Stimulated activated CD8-positive, alpha-beta memory T cell treated with anti-CD3 and anti-CD28 coated beads, Interleukin-4, amount 100 ng/mL, for 48 hours (primary cell): ENCODE measurements at places on chromosomes 6 and 20.

DNA sequence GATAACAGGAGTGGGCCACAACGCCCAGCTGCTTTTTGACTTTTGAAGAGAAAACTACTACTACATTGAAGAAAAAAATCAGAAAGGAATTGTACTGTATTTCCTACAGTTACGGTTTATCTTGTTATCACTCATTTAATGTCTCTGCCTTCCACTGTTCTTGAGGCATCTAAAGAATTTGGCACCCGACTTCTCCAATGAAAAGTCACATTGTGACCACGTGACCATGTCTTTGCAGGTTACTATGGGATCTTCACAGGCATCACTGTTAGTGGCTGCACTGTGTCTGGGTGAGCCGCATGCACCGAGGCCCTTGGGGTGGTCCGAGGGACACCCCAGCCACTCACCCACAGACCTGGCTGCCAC is 26.8 kb downstream of the RRBP1 start:
- no peak for DNase-seq

- DNase-seq: no peak
Observed at GRCh38 chr6:112799889-112800288, 452.8 kb downstream of the RFPL4B start.

- DNase-seq: no peak
Observed at GRCh38 chr20:32149566-32150170, 40.2 kb downstream of the TM9SF4 start.

GRCh38 chr6:113352029-113352801 is 504.9 kb upstream of the MARCKS start:
- no peak for DNase-seq

DNA sequence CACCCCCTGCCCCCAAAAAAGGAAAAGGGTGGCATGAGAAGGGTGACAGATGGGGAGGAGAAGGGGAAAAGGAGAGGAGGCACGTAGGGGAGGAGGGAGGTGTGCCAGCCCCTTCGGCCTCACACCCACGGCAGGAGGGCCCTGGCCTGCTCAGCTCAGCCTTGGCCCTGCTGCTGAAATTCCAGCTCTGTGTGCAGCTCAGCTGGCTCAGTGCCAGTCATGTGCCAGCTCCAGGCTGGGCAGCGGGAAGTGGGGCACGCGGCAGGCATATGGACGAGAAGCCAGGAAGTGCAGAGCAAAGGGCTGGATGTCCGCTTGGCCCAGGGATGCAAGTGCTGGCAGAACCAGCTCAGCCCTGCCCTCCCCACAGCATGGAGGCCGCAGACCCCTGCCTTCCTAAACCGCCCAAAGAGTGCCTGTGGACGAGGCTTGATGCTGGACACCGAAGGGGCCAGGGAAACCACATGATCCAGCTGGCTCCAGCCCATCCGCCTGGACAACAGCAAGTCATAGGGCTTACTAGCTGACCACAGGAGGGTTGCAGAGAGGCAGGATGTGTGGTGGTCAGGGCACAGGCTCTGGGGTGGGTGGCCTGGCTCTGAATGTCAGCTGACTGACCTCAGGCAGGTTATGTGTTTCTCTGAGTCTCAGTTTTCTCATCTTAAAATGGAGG is 60.2 kb downstream of the NOL4L start:
- no peak for DNase-seq

GRCh38 chr6:743320-744096 is 50.6 kb upstream of the EXOC2 start:
- no peak for DNase-seq

GRCh38 chr6:49514571-49515484 is 15.1 kb downstream of the GLYATL3 start:
- no peak for DNase-seq

DNA sequence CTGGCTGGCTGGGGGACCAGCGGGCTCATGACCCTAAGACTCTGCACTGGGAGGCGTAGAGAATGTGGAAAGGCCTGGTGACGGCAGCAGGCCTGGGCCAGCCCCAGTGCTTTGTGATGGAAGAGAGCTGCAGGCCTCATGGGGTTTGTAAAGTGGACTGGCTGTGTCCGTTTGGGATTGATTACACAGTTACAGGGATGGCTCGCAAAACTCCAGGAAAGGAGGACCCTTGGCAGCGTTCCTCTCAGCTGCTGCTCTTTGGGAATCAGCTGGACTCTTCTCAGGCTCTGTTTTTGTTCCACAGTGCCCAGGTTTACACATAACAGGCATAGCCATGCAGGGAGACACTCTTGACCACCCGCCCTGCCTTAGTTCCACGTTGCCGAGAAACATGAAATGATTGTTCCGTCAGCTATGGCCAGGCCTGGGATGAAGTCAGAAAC is 89.0 kb downstream of the SLX4IP start:
- DNase-seq: no peak

DNA sequence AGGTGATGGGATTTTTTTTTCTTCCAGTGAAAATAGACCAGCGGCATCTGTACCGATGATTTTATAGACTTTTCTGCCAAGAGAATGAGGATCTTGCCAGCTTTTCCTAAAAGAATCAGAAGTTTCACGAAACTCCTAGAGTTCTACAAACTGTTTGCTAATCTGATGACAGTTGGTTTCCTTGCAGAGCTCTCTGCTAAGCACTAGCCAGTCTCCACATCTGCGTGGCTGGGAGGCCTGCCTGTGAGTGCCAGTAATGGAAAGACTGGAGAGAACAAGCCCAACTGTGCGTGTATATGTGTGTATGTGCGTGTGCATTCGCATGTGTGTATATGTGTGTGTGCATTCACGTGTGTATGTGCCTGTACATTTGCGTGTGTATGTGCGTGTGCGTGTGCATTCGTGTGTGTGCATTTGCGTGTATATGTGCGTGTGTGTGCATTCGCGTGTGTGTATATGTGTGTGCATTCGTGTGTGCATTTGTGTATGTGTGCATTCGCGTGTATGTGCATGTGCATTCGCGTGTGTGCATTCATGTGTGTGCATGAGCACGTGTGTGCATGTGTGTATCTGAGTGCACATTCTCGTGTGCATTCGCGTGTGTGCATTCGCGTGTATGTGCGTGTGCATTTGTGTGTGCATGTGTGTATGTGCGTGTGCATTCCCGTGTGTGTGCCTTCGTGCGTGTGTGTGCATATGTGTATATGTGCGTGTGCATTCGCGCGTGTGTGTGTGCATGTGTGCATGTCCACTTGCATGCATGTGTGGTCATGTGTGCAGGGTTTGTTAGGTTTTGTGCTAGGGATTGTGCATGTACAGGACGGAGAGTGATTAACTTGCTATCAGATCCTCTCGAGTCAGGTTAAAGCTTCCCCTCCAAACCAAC is 379.4 kb downstream of the TAF4 start:
- no peak for DNase-seq

GRCh38 chr6:158409451-158409850 is 97.2 kb downstream of the TULP4 start:
- DNase-seq: no peak

GRCh38 chr6:11747021-11747420 is 31.6 kb downstream of the ADTRP start:
- no peak for DNase-seq

DNA sequence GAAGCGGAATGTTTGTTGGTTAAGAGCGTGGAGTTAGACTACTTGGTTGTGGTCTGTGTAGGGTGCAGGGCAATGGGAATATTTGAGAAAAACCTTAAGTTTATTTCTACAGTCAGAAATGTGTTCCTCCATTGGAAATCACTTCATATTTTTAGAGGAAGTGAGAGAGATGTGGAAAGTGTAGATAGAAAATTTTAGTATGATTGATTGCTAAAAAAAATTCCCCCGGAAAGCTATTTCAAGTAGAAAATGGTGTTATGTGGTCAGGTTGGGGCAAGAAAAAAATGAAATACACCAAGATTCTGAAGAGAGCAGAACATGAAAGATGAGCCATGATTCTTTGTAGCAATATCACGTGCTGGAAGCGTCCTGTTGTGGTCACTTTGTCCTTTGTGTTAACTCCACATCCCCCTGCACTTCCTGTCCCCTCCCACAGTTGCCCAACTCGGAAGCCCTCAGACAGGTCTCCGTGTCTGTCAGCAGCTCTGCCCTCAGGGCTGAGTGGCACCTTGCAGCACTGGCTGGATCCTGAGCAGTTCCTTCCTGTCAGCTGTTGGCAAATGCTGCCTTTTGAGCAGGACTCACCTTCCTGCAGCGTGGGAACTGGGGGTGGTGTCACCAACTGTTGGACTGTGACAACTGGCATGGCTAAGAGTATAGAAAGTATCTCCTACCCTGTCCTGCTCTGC is 137.5 kb upstream of the SLC24A3 start:
- peak; percentile 25 for DNase-seq

GRCh38 chr6:29131691-29132090 is 23.8 kb downstream of the OR2J3 start:
- DNase-seq: no peak

GRCh38 chr6:8006208-8006607 is 58.0 kb downstream of the BLOC1S5 start:
- DNase-seq: no peak

DNA sequence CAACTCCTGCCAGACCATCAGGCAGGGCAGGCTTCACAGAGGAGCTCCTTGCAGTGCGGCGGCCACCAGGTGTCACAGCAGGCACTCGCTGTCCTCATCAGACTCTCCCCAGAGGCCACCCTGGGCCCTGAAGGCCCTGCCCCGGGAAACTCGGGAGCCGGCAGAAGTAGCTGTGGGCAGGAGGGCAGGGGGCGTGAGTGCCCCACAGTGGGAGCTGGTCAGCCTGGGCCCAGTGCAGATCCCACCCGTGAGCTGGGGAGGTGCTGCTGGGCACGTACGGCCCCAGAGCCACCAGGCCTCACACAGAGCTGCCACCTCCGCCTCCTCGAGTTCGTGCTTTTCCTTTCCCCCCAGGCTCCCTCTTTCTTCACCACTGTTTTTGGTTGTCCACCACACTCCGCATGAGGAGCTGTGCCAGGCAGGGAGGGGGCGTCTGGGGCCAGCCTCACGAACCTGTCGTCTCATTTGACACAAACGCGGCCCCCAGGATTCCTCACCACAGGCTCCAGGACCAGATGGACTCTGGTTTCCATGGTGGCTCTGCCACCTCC is 33.8 kb downstream of the FRMD1 start:
- DNase-seq: no peak

GRCh38 chr20:33518071-33518470 is 28.2 kb downstream of the CBFA2T2 start:
- DNase-seq: no peak

- no peak for DNase-seq
Observed at GRCh38 chr6:134534708-134535149, 216.8 kb upstream of the SGK1 start.

GRCh38 chr6:12286373-12287110 is 3.6 kb upstream of the EDN1 start:
- no peak for DNase-seq

DNA sequence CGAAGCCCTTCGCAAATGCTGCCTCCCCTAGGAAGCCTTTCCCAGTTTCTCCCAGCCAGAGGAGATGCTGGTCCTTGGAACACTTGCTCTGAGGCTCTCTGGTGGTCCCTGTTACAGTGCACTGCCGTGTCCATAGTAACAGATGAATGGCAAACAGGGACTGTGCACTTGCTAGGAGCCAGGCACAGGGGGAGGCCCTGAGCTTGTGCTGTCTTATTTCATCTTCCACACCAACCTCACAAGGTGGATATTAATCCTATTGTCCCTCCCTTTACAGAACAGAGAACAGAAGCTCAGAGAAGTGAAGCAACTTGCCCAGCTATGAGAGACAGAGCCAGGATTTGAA is 19.0 kb downstream of the SRC start:
- DNase-seq: no peak

GRCh38 chr20:2150660-2151059 is 49.0 kb downstream of the STK35 start:
- no peak for DNase-seq

GRCh38 chr6:475314-475713 is 83.8 kb downstream of the IRF4 start:
- no peak for DNase-seq

GRCh38 chr6:1662534-1662933 is 52.8 kb downstream of the FOXC1 start:
- no peak for DNase-seq

- no peak for DNase-seq
Observed at GRCh38 chr6:124742971-124743370, 219.3 kb upstream of the RNF217 start.

- DNase-seq: no peak
Observed at GRCh38 chr20:19451923-19452295, 239.5 kb downstream of the SLC24A3 start.

- no peak for DNase-seq
Observed at GRCh38 chr6:6969761-6970223, 138.0 kb upstream of the RREB1 start.

- DNase-seq: no peak
Observed at GRCh38 chr6:115629415-115629814, 431.3 kb downstream of the FRK start.

GRCh38 chr6:39937686-39938333 is 3.5 kb upstream of the MOCS1 start:
- no peak for DNase-seq

- peak; percentile 45 for DNase-seq
Observed at GRCh38 chr6:52976591-52977035, 18.5 kb downstream of the GSTA4 start.

- peak; percentile 7 for DNase-seq
Observed at GRCh38 chr6:166282394-166283032, 25.7 kb downstream of the PRR18 start.

DNA sequence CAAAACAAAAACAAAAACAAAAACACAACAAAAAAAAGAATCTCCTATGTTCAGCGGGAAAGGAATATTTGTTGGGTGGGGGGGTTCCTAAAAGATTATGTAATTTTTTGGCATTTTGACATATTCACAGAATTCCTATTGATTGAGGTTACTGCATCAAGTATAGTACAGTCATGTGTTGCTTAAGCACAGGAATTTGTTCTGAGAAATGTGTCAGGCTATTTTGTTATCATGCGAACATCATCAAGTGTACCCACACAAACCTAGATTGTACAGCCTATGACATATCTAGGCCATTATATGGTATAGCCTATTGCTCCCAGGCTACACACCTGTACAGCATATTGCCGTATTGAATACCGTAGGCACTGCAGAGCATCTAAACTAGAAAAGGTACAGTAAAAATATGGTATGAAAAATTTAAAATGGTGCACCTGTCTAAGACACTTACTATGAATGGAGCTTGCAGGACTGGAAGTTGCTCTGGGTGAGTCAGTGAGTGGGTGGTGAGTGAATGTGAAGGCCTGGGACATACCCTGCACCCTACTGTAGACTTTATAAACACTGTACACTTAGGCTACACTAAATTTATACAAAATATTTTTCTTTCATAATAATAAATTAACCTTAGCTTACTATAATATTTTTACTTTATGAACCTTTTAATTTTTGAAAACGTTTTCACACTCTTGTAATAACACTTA is 110.6 kb downstream of the CDKAL1 start:
- no peak for DNase-seq

GRCh38 chr20:20837574-20838021 is 125.2 kb upstream of the RALGAPA2 start:
- peak; percentile 72 for DNase-seq
